Natural killer cell (primary cell): ENCODE measurements at places on chromosomes 13 and 19.

GRCh38 chr13:49859560-49859959, 67.1 kb upstream of the KPNA3 start:
- DNase-seq, result no peak

- no peak for DNase-seq
Measured at GRCh38 chr13:23740002-23740401, 149.2 kb downstream of the MIPEP start.

DNA sequence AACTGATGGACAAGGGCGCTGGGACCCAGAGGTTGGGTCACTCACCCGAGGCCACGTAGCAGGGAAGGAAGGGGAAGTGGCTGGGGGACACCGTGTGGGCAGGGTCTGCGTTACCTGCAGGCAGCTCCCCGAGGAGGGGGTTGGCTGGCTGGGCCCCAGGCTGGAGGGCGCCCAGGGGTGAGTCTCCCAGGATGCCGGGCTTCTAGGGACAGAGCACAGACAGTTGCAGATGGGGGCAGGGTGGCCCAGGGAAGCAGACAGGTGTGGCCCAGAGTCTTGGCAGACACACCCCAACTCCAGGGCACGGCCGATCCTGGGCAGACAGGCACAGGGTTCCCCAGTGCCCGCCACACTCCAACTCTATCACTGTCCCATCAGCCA, 5.6 kb upstream of the FDX2 start:
- DNase-seq, result no peak

GRCh38 chr13:25616674-25617073, 244.9 kb downstream of the ATP8A2 start:
- DNase-seq, result no peak

- DNase-seq, result no peak
Measured at GRCh38 chr13:46206143-46206542, 5.6 kb upstream of the LRRC63 start.

GRCh38 chr13:32047793-32048192, 16.2 kb downstream of the FRY start:
- no peak for DNase-seq

DNA sequence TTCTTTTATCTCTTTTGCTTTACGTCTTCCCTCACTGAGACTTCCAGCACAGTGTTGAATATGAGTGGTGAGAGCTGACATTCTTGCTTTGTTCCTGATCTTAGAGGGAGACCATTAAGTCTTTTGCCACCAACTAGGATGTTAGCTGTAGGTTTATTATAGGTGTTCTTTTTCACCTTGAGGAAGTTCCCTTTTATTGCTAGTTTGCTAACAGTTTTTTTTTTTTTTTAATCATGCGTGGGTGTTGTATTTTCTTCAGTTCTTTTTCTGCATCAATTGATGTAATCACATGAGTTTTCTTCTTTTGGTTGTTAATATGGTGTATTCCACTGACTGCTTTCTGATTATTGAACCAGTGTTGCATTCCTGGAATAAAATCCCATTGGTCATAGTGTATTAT, 21.1 kb downstream of the AP1M1 start:
- no peak for DNase-seq

DNA sequence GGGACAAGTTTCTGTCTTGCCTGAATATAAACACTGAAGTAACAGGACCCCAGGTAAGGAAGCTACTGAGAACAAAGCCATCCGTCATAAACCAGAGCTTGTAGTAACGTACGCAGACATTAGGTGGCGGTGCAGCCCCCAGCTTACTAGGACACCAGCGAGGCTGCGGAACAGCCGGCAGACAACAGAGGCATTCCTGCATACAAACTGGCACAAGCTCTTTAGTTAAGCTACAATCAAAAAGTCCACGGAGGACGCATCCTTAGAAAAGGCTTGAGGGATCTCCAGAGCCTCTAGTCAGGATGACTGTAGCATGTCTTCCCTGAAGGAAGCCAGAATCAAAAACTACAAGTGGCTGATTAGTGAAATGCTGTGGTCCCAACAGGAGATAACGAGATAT, 26.2 kb downstream of the ZNF160 start:
- peak; percentile 10 for DNase-seq

GRCh38 chr19:49421039-49421877, 2.0 kb downstream of the PTH2 start:
- DNase-seq, result peak; percentile 59

GRCh38 chr19:11141937-11142527, 13.6 kb downstream of the SPC24 start:
- no peak for DNase-seq

GRCh38 chr19:10920288-10920655, 8.2 kb downstream of the YIPF2 start:
- DNase-seq, result no peak

DNA sequence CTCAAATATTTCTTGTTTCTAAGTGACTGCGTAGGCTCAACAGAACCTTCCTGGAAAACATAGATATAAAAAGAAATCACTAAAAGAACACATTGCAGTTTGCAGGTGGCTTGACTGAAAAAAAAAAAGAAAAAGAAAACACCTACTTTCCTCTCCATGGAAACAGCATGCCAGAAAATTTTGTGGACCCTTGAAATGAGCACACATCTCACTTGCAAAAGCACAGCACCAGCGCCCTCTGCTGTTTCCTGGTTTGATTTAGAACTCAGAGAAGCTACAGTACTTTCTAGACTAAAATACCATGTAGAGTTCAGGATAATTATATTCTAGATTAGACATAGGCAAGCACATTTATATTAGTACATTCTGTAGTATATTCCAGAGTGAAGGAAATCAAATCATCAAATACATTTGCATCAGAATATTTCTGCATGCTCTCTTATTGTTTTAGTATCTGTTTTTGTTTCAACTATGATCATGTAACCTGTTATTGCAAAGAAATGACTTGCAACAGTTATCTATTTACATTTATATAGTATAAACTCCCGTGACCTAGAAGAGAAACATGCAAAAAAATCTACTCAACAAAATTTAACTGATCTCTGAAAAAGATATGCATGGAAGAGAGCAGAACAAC, 22.3 kb upstream of the XPO4 start:
- peak; percentile 52 for DNase-seq

DNA sequence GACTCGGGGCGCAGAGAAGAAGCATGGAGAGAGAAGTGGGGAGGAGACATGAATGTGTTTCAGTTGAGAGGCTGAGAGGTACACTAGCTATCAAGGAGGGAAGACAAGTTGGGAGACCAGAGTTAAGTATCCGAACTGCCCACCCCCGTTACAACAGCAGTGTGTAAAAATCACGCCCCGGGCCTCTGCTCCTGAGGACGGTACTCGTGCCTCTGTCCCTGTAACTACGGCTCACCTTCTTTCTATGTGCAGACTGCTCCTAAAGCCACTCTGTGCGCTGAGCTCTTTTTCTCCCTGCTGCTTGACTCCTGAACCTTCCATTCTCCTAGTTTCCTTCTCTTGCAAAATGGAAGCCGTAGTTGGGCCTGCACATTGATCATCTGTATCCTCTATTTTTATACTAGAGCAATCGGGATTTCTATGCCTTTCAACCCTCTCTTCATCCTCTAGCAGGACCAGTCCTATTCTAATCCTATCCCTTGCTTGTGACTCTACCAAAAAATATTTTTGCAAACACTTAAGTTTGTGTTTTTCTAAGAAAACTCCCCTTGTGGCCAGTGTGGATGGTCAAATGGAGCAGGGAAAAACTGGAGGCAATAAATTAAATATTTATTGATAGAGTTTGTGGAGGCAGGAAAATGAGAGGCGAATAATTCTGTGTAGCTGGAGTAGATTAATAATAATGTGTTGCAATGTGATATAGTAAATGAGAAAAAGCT, 569 bp downstream of the POLR1D start:
- no peak for DNase-seq

GRCh38 chr19:49691243-49692146, 579 bp downstream of the CPT1C start:
- peak; percentile 61 for DNase-seq

- DNase-seq, result no peak
Measured at GRCh38 chr13:98089246-98089645, 53.6 kb upstream of the FARP1 start.

DNA sequence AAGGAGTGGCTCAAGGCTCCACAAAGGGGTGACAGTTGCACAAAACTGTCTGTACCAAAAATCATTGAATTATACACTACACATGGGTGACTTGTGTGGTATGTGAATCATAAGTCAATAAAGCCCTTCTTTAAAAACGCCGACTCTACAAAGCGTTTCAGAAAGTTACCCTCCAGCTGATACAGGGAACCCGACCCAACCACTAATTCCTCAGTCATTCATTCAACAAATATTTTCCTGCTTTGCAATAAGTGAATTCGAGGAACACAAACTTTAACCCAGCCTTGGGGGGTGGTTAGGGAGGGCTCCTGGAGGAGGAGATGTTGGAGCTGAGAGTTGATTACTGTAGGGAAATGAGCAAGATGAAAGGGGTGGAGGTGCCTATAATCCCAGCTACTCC, 32.0 kb downstream of the LTBP4 start:
- no peak for DNase-seq

DNA sequence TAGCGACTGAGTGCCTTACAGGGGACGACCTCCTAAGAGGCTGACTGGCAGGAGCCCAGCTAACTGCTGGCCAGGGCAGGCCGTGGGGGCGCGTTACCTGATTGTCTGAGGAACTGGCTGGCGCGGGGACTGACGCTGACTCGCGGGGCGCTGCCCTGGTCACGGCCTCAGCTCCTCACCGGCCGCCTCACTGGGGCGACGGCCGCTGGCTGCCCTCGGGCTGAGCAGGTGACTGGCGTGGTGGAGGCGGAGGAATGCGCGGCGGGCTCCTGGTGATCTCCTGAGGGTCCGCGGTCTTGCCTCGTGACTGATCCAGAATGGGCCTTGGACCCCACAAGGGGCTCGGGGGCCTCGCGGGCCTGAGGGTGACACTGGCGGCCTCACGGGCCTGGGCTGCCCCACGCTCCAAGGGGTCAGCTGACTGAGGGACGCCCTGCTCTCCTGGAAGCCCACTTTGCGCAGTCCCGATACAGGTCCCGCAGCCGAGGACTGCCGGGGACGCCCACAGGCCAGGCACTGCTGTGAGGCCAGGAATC, 39.3 kb downstream of the SIGLEC7 start:
- no peak for DNase-seq

- no peak for DNase-seq
Measured at GRCh38 chr19:42403586-42403985, 13.5 kb upstream of the CNFN start.

DNA sequence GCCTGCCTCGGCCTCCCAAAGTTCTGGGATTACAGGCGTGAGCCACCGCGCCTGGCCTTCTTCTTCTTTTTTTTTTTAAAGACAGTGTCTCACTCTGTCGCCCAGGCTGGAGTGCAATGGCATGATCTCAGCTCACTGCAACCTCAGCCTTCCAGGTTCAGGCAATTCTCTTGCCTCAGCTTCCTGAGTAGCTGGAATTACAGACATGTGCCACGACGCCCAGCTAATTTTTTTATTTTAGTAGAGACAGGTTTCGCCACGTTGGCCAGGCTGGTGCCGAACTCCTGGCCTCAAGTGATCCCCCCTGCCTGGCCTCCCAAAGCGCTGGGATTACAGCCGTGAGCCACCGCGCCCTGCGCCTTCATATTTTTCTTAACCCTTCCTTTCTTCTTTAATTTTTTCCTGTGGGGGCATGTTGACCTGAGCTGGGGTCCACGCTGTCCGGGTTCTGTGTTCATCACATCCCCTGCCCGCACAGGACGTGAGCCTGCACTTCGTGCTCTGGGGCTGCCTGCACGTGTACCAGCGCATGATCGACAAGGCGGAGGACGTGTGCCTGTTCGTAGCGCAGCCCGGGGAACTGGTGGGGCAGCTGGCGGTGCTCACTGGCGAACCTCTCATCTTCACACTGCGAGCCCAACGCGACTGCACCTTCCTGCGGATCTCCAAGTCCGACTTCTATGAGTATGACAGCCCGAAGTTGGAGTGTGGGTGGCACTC, 14.1 kb downstream of the PNPLA6 start:
- no peak for DNase-seq

DNA sequence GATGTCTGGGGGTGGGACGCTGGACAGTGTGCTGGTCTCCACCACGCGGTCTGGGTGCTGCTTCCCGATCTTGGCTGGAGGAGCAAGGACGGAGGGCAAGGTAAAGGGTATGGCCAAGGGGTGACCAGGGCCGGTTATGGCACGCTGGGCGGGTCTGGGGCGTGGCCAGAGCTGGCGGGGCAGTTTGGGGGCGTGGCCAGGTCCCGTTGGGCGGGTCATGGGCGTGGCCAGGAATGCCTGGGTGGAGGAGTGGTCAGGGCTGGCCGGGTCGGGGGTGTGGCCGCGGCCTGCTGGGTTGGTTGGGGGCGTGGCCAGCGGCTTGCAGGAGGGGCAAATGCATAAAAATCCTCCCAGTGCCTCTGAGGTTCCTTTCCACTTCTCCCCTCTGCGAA, 19.2 kb downstream of the GPX4 start:
- DNase-seq, result peak; percentile 30

DNA sequence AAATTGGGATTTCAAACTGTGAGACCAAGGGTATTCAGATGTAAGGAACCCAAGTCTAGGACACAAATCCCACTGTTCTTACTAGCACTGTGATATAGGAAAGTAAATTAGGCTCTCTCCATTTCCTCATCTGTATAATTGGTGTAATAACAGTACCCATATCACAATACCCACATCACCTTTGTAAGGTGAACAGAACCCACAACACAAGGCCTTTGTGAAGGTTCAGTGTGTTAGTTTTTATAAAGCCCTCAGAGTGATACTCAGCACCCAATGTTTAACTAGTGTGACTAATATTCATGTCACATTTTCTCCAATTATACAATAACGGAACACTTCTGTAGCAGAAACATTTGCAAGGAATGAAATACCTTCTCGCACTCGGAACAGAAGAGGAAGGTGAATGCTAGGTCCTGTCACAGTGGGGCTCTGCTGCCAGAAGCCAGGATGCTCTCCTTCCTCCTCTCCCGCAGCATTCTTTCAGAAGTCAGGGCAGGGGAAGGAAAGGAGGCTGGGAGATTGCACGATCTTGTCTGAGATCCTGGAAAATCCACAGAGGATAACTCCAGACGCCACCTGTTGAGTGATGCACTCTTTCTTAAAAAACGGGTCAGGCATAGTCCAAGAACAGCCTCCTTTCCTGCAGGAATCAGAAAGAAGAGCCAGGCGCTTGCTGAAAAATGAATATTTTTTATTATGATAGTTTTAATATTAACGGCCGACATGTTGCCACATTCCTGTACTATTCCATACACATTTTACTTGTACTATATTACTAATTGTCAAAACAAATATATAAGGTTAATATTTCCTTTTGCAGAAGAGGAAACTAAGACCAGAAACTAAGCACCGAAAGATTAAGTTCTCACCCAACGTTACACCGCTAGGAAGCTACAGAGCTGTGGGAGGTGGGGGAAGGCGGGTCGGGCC, 762 bp downstream of the ZNF45 start:
- DNase-seq, result peak; percentile 9

- no peak for DNase-seq
Measured at GRCh38 chr13:34913040-34913439, 29.0 kb upstream of the NBEA start.

DNA sequence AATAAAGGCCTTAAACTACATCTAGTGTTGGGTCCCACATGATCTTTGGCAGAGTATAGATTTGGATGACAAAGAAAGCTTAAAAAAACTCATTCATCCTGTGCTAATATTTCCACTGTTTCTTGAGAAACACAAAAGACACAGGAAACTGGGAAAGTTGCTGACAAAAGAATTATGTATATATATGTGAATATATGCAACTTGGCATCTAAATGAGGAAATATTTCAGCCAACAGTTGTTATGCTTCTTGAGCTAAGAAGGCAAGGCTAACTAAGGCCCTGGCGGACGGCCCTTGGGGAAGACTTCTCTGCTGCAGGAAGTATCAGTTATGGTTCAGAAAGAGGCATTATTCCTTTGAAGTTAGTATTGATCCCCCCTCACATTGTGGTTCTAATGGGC, 491.8 kb downstream of the DIAPH3 start:
- DNase-seq, result no peak
